ENCODE measurements at places on chromosomes 1 and 21.

DNA sequence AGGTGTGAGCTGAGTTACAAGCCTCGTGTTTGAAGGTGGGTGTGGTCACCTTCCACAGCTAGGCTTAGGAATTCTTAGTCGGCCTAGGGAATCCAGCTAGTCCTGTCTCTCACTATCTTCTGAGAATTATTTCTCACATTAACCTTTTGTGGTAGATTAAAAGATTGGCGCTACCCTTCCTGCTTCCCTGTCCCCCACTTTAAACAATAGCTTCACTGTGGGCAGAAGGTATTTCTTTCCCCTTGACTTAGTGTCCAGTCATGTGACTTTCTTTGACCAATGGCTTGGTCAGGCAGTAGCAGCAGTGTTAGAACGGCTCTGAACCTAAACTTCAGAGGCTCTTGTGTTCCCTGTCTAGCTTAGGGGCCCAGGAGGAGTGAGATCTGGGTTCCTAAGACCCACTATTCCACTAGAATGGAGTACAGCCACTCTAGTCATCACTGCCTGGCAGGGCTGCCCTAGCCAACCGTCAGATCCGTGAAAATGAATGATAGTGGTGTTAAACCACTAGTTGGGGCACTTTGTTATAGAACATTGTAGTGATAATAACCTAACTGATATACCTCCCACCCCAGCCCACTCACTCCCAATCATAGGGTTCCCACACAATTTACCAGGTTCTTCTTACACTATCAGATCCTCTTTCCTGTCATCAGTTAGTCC lies 13.9 kb upstream of the C1orf141 start:
- no peak for DNase-seq

DNA sequence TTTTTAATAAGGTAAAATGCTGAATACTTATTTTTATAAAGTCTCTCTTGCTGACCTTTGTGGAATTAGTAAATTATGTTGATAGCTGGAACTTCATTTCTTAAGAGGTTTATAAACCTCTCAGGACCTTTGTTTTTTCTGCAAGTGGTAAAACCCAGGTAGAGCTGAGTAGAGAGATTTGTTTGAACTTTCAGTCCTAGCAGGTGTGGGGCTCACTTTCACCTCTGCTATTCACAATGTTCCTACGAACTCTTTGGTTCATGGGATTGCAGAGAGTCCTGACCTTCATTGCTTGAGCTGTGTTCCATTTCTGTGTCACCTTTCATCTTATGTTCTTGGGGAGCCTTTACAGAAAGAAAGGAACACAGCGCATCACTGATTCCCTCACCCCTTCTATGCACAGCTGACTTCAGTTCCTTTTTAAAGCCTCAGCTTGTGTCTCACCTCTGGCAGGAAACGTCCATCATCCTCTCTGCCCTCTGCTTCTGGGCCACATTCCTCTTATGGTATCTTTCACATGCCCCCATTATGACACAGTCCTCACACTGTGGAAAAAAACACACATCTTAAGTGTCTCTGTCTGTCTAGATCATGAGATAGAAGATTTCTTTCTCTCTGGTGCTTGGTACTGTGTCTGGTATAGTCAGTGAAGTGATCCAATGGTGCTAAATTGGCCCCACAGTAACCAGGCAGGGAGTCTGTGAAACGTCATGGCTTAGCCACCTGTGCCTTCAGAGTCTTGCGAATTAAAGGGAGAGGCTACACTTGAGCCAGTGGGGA lies 262.5 kb upstream of the B3GALT2 start:
- DNase-seq = peak; percentile 17

DNA sequence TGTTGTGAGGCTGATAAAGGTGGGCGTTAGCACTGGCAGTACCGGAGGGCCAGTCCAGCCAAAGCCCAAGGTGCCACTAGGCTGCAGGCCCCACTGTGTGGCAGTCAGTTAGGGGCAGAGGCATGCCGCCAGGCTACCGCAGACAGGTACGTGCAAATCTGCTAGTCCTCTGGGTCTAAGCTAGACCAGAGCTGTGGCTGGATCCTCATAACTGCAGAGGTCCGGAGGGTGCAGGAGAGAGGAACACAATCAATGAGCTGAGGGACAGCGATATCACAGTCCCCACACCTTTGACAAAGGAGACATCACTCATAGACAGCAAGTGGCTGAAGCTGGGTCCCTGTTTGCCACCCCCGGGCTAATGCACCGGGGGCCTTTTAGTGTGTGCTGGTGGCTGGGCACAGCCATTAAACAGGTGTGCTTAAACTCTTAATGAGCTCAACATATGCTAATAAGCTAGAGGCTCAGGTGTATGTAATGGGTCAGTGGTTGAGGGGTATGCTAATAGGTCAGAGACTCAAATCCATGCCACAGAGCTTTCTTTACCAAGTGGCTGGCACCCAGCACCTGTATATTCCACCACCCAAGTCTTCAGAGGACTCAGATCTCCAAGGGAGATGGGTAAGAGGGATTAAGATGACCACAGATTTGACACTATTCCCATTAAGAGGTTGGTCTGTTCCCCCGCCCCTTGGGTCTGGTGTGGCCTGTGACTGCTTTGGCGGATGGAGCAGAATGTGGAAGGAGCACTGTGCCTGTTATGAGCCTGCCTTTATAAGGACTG lies 82.0 kb downstream of the GLIS1 start:
- DNase-seq = no peak

- no peak for DNase-seq
Measured at GRCh38 chr1:244067893-244068292, 16.8 kb downstream of the ZBTB18 start.

DNA sequence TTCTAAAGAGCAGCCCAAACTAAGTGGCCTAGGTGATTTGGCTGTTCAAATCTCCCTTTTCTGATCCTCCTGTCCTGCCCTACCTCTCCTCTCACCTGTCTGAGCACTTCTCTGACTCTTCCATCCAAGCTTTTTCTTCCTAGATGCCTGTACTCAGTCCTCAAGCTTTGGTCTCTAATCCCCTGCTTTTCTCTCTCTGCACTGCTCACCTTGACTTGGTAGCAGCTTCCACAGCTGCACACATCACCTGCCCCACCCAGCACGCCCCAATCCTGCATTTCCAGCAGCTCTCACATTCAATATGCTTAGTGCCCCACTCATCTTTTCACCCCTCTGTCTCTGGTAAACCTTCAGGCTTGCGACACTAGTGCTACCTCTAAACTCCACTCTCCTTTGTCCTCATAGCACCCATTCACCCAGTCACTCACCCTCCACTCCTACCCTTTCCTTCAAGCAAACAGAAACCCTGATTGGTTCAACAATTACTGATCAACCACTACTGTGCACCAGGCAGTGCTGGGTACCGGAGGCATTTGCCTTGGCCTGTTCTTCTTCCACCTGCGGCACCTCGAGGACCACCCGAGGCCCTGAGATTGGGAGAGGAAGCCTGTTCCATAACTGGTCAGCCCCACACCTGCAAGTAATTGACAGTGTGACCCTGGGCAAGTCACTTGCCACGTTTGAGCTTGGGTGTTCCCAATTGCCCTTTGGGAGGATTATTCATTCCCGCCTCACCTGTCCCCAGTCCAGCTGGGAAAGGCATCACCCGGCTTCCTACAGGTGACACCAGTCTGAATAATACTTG lies 136.1 kb upstream of the EDN2 start:
- no peak for DNase-seq

- DNase-seq = no peak
Measured at GRCh38 chr1:2046174-2046917, 3.9 kb upstream of the PRKCZ start.

DNA sequence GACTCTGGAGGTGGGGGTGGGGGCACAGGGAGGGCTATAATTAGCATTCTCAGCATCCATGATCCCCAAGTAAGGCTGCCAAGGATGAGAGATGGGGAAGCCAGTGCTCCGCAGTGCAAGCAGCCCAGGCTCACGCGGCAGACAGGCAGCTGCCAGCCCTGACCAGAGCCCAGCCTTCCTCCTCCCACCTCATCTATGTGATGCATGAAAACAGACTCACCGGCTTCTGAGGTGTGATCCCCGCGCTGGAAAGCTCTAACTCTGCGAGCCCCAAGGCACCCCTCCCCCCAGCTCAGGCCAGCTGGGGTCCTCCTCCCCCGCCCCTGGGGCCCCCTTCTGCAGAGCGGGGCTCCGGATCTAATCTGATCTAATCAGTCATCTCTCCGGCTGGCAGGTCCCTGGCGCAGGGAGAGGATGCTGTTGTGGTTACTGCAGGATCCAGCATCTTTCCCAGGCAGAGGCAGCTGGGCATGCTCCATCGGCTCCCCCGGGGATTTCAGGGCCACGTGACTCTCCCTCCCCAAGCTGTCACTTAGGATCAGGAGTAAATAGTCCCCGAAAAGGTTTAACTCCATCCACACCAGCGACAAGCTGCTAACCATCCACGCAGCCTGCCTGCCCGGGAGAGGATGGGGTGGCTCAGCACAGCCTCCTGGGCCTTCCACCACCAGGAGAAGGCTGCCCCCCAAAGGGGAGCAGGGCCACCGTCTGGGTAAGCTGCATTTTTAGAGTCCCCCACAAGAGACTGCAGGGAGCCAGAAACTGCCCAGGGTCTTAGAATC lies at the start of gene PLEKHA6:
PLEKHA6 (minus strand) TSS at position 456 of the 782 bp plus-strand sequence. CDS start 86,202 bp downstream, outside the sequence.
- no peak for DNase-seq

DNA sequence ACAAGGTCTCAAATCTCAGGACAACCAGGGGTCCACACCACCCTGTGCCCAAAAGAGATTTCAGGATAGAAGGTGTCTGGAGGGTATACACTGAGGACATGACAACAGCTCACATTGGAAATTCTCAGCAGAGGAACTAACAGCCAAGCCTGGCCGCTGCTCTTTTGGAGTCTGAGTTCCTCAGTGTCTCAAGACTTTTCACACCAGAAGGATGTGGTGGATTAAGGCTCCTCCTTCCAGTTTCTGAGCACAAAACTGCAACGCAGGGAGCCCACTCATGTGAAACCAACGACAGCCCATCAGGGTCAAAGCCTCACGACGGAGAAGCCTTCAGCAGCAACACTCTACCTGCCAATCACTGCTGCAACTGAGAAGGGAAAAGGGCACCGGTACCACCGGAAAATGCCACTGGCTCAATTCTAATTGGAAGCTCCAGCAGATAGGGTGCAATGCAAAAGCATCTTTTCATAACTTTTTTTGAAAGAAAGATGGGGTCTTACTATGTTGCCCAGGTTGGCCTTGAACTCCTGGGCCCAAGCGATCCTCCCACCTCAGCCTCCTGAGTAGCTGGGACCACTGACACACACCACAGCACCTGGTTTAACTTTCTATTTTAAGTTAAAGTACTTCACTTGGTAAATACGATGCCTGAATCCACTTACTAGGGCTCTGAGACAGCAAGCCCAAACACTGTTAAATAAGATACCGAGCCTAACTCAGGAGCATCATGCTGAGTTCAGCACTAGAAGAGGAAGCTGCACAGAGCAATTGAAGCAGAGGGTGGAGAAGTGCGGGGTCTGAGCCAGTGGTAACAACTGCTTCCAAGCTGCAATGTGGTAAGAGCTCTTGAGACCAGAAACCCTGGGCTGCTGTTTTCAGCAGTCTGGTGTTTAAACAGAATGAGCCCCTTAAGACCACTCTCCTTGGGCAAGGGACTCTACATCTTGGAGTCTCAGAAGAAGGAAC lies 7.8 kb downstream of the CAPZB start:
- peak; percentile 33 for DNase-seq

- peak; percentile 22 for DNase-seq
Measured at GRCh38 chr21:29436650-29437049, 137.9 kb downstream of the BACH1 start.

- no peak for DNase-seq
Measured at GRCh38 chr21:42489991-42490390, 6.0 kb downstream of the RSPH1 start.

All from naive thymus-derived CD8-positive, alpha-beta T cell (primary cell).